C1 segment of cervical spinal cord (tissue), 14 donors: ENCODE measurements at places on chromosomes 13 and 19.

DNA sequence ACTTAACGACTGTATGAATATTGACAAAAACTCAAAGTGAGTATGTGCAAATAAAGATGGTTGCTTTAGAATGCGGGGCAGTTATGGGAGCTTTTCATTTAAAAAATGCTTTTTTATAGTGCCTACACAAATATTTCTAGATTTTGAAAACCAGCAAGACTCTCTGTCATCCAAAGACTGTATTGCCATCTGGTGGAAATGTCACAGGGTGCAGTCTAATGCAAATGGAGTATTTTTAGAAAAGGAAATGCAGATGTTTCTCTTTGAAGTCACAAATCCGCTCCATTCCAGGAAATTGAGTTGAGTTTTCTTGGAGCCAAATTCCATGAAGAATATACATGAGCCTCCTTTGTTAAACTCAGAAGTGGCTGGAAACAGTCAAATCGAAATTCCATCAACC is 2.3 kb upstream of the C1QTNF9B start:
- no peak for DNase-seq

- DNase-seq = no peak
These were observed 24.0 kb upstream of the OLFM4 start for GRCh38 chr13:53004573-53004972.

DNA sequence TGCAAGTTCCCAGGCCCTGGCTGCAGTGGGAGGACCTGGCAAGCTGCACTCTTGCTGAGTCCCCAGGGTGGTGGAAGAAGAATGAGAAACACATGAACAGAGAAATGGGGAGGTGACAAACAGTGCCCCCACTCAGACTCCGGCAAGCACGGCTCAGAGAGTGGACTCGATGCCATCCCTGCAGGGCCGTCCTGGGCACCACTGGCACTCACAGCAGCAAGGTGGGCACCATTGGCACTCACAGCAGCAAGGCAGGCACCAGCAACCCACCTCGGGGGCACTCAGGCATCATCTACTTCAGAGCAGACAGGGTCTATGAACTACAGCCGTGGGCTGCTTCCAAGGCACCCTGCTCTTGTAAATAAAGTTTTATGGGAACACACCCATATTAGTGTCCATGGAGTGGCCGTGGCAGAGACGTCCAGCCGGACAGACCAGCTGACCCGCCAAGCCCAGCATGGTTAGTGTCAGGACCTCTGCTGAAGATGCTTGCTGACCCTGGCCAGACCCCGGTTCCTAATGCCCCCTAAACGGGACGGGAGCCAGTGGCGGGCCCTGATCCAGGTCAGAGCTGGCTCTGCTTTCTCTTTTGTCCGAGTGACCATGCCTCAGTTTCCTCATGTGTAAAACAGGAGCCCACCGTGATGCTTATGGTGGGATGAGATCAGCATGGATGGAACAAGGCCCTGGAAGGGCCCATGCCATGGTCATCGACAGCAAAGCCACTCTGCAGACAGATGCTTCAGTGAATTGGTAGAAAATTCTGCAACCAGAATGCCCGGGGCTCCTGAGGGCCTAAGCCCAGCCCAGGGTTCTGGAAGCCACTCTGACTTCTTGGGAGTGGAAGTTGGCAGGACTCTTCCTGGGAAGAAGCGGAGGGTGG is 2.1 kb upstream of the F10 start:
- DNase-seq = no peak

GRCh38 chr13:36509369-36509768 is 77.1 kb downstream of the CCNA1 start:
- DNase-seq = no peak

GRCh38 chr13:37491661-37492060 is 106.9 kb downstream of the POSTN start:
- no peak for DNase-seq

DNA sequence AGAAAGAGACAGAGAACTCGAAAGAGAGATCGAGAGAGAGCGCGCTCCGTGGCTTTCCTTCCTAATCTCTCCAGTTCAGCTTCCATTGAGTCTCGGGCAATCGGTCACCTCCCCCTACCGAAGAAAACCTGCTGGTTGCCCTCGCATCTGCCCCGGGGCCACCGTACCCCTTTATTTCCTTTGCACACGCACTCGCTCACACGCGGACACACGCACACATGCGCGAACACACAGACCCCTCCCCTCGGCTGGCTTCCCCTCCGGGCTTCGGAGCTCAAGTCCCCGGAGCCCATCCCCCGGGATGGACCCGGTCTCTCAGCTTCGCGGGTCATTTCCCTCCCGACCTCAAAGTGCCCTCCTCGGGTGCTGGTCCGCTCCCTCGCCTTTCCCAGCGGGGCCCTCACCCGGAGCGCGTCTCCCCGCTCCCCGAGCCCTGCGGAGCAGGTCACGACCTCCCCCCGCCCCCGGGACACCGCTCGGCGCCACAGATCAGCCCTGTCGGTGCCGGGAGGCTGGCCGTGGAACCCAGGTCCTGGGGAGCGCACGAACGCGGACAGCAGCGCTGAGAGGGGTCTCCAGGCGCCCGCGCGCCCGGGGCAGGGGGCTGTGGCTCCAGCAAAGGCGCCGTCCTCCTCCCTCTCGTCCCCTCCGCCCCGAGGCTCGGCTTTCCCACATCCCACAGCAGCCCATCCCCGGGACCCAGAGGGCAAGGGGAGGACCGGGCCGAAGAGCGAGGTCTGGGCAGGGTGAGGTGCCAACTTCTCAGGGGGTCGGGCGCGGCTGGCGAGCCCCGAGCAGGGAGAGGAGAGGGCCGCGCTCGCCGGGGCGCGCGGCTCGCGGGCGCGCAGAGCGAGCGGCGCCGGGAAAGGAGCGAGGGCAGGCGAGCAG is 1.8 kb downstream of the DACH1 start:
- no peak for DNase-seq

DNA sequence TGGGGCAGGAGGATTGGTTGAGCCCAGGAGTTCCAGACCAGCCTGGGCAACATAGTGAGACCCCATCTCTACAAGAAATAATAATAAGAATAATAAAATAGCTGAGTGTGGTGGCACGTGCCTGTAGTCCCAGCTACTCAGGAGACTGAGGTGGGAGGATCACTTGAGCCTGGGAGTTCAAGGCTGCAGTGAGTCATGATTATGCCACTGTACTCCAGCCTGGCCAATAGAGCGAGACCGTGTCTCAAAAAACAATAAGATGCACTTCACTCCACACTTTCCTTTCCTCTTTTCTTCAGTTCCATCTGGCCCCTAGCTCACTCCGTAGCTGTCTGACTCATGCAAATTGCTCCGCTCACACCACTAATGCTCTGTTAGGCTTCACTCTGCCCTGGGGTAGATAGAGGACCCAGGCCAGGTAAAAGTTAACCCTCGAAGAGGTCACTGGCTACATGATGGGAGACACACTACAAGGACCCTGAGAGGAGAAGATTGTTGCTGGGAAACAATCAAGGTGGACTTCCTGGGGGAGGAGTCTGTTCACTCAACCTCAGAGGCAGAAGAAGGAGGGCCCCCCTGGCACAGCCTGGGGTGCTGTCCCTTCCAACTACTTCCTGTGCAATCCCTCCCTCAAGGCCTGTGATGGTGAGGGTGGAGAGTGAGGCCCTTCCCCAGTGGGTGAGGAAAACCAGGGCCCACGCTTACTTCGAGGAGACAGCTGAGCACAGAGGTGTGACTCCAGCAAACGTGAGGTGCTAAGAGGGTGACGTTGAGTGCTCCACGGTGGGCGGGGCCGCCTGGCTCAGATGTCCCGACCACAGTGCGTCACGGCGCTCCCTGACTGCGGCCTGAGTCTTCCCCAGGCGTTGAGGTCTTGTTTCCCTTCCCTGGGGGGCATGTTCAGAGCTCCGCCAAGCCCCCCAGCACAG is 8.8 kb upstream of the TNFSF9 start:
- no peak for DNase-seq

DNA sequence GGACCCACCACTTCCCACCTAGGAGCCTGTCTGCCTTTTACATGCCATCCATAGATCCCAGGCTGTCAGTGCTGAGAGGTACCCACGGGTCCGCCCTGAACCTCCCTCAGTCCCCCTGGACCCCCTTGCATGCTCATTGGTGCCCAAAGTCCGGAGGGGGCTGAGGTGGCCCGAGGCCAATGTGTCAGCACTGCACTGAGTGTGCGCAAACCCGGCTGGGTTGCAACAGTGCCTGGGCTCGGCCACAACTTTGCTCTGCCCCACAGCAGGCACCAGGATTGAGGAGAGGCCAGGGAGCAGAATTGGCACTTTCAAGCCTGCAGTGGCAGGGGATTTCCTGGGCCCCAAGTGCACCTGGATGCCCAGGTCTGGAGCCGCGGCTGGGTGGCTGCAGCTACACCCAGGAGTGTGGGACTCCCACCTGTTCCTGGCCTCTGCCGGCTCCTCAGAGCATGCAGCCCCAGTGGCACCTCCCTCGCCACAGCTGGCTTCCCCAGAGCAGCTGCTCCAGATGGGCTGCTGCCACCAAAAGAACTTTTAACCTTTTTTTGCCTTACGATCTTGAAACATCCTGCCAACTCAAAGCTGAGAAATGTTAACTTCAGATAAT is 837.0 kb downstream of the SLITRK6 start:
- DNase-seq = no peak
